ENCODE measurements at places on chromosomes 4 and X.

- DNase-seq: no peak
Measured at GRCh38 chr4:177638871-177639270, 196.6 kb upstream of the AGA start.

DNA sequence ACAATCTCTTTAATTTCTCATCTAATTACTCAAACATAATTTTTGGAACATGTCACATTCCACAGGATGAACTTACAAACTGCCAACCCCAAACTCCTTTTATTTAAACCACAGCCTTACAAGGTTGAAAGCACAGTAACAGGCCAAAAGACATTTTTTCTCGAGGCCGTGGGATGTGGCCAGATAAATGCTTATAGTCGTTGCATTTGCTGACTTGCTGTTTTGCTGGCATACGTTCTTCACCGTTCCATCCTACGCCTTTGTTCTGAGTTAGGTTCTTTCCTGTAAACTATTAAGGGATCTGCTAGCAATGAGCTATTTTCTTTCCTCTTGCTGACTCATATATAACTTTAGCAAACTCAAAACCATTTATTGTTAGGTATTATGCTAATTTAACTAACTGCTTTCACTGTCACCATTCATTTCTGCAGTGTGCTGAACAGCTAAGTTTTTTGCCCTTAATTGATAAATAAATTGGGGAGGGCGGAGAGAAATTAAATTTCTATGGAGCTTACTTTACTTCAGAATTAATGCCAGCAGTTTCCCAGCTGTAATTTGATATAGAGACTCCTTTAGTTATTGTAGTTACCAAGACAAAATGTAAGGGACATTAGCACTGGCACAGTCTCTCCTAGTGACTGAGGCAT lies 135.1 kb upstream of the PACRGL start:
- no peak for DNase-seq

GRCh38 chr4:89324671-89325070 lies 17.1 kb upstream of the GPRIN3 start:
- no peak for DNase-seq

GRCh38 chrX:106599411-106599810 lies 12.4 kb upstream of the RADX start:
- no peak for DNase-seq

- no peak for DNase-seq
Measured at GRCh38 chr4:79498282-79498681, 90.3 kb upstream of the GK2 start.

GRCh38 chrX:131577413-131577812 lies 33.5 kb downstream of the OR13H1 start:
- DNase-seq: no peak

DNA sequence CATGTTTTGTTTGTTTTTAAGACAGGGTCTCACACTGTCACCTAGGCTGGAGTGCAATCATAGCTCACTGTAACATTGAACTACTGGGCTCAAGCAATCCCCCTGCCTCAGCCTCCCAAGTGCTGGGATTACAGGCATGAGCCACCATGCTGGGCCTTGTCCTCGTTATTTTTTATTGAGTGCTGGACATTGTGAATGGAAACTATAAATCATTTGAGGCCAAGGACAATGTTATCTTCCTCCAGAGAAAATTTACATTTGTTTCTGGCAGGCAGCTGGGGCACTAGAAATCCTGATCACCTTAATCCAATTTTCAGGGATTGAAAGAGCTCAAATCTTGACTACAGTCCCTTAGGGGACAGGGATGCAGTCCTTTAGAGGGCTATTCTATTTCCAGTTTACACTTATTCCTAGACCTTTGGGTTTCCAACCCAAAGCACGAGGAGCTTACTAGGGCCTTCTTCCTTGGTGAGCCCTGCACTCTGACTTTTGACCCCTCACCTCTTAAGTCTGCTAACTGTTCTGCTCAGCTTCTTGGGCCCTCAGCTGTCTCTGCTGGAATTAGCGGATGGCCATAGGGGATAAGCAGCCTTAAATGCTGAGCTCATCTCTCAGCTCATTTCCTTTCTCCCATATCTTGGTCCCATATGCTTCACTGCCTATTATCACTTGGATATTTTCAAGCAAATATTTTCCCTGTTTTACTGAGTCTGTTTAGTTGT lies 23.0 kb upstream of the PDZD4 start:
- DNase-seq: no peak

Measured in activated T-helper 1 cell treated with anti-CD3 and anti-CD28 coated beads, Interleukin-2, amount 50 U/mL, for 16 hours (primary cell).